ENCODE measurements at places on chromosomes 2 and 18. TPM values are rescaled to one million over a fixed set of nuclear protein-coding genes. Genes with fewer than 3 reads are reported as not detected.

DNA sequence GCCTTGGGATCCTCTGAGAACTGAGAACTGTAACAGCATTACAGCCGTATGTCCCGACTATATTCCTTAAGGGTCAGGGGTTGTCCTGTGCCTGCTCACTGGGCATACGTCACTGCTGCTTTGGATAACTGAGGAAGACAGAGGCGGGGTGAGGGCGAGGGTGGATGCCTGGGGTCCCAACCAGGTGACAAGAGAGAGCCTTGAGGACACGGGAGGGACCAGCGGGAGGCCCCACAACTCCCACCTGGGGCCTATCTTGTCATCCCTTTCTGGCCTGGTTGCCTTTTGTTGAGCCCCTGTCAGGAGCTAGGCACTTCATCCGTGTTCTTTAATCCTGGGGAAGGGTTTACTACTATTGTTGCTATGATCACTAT is 28.8 kb downstream of the INPP5D start:
- DNase-seq, result no peak
- peaks cover 57% of the 10 kb centered on the region for H3K4me1 ChIP-seq
- no peaks in the 10 kb centered on the region for H3K27me3 ChIP-seq
- no peaks in the 10 kb centered on the region for H3K36me3 ChIP-seq
- peak overlapping the region; percentile 56 for H3K27ac ChIP-seq

GRCh38 chr2:239657992-239658391 is 257.2 kb upstream of the HDAC4 start:
- H3K36me3 ChIP-seq, result no peaks in the 10 kb centered on the region
- no peak overlapping the region for H3K27ac ChIP-seq
- H3K4me1 ChIP-seq, result peaks cover 5% of the 10 kb centered on the region
- DNase-seq, result no peak

DNA sequence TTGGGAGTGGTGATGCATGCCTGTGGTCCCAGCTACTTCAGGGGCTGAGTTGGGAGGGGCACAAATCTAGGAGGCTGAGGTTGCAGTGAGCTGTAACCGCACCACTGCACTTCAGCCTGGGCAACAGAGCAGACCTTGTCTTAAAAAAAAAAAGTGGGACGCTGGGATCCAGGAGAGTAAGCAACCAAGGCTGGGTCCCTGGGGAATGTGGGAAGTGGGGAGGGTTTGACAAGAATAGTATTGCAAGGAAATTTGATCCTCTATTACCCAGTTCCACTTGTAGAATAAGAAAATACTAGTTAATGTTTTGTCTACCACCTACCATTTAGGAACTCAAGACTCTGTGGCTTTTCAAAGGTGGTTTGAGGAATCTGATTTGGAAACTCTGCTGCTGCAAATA is 21.1 kb upstream of the DYTN start:
- no peak overlapping the region for H3K4me3 ChIP-seq
- no peaks in the 10 kb centered on the region for H3K27me3 ChIP-seq
- H3K36me3 ChIP-seq, result no peaks in the 10 kb centered on the region
- no peak overlapping the region for H3K27ac ChIP-seq
- DNase-seq, result no peak
- H3K4me1 ChIP-seq, result no peaks in the 10 kb centered on the region

The ABCG8 gene
- not detected for total RNA-seq

The HADHB gene
- 119 TPM for total RNA-seq

DNA sequence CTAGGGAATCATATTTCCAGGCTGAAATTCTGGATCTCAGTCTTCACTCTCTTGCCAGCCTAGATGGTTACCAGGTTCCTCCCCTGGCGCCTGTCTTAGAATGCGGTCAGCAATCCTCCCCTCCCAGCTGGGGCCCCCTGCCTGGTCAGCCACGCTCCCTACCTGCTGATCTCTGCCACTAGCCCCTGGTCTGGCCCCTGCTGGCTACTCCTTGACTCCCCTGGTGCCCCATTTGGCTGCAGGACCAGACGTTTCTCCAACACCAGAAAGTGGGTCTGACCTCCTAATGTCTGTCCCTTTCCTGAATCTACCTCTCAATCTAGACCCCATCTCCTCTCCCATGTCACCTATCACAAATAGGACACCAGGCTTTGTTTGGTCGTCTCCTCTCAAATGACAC is 432.0 kb upstream of the SMIM21 start:
- H3K4me3 ChIP-seq, result no peak overlapping the region
- no peak for DNase-seq
- H3K4me1 ChIP-seq, result no peaks in the 10 kb centered on the region
- H3K27ac ChIP-seq, result no peak overlapping the region
- H3K36me3 ChIP-seq, result no peaks in the 10 kb centered on the region
- no peaks in the 10 kb centered on the region for H3K27me3 ChIP-seq
